ENCODE measurements at places on chromosomes 1 and 21. TPM values are rescaled to one million over a fixed set of nuclear protein-coding genes. Genes with fewer than 3 reads are reported as not detected.

DNA sequence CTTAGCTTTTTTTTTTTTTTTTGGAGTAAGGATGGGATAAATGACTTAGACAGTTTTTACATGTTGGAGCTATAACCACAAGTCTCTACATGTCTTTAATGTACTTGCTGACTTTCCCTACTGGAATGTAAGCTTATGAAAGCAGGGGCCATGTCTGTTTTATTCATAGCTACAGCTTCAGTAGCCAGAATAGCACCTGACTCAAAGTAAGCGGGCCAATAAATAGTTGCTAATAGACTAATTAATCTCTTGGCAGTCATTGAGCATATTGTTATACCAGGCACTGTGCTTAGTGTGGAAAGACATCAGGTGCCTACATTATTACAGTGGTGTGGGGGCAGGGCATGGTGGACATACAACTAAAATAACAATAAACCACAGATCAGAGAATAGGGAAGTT, 84.4 kb upstream of the HOOK1 start:
- H3K27ac ChIP-seq, result peak overlapping the region; percentile 33
- H3K4me1 ChIP-seq, result peaks cover 28% of the 10 kb centered on the region
- H3K36me3 ChIP-seq, result no peaks in the 10 kb centered on the region
- DNase-seq, result no peak
- H3K27me3 ChIP-seq, result no peaks in the 10 kb centered on the region

LAMB3 gene
- 138 TPM for total RNA-seq

SEC16B gene
- 6.8 TPM for total RNA-seq

DNA sequence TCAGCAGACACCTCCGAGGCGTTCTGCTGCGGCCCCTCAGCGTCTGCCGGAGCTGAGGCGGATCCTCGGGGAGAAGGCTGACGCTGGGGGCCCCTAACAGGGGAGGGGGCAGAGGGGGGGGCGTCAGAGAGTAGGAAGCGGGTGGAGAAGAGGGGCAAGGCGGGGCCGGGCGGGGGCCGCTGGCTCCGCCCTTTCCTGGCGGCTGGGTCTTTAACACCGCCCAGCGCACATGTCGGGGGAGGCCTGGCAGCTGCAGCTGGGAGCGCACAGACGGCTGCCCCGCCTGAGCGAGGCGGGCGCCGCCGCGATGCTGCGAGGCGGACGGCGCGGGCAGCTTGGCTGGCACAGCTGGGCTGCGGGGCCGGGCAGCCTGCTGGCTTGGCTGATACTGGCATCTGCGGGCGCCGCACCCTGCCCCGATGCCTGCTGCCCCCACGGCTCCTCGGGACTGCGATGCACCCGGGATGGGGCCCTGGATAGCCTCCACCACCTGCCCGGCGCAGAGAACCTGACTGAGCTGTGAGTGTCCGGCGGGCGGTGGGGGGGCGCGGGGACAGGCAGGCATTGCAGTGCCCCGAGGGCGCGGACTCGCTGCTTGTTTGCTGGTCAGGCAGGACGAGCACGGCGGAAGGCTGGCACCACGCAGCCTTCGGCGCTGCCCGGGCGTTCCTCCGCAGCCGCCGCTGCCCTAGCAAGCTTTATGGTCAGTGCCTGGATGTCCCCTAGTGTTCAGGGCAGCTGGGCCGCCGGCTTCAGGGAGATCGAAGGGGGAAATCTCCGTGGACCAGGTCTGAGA, at the start of gene NTRK1:
NTRK1 (plus strand) TSS at position 238 of the 796 bp plus-strand sequence; CDS start at position 308, 70 bp downstream.
- peaks cover 16% of the 10 kb centered on the region for H3K27me3 ChIP-seq
- no peak within 1 kb of the TSS for H3K4me3 ChIP-seq
- no peak within 1 kb of the TSS for H3K27ac ChIP-seq
- peaks cover 27% of the 10 kb centered on the region for H3K4me1 ChIP-seq
- no peaks in the 10 kb centered on the region for H3K36me3 ChIP-seq

LRRC8B gene
- total RNA-seq, result 13.9 TPM

GRCh38 chr1:156226116-156226538, 13.3 kb downstream of the PMF1 start:
- DNase-seq, result no peak
- H3K27me3 ChIP-seq, result no peaks in the 10 kb centered on the region
- H3K36me3 ChIP-seq, result peaks cover 19% of the 10 kb centered on the region
- H3K27ac ChIP-seq, result no peak overlapping the region

GRCh38 chr1:245686006-245686405, 531.2 kb downstream of the KIF26B start:
- no peaks in the 10 kb centered on the region for H3K4me1 ChIP-seq
- no peaks in the 10 kb centered on the region for H3K27me3 ChIP-seq
- H3K4me3 ChIP-seq, result no peak overlapping the region
- H3K27ac ChIP-seq, result no peak overlapping the region

- no peak overlapping the region for H3K27ac ChIP-seq
- no peaks in the 10 kb centered on the region for H3K36me3 ChIP-seq
- H3K4me1 ChIP-seq, result no peaks in the 10 kb centered on the region
- no peak overlapping the region for H3K4me3 ChIP-seq
- no peak for DNase-seq
- H3K27me3 ChIP-seq, result no peaks in the 10 kb centered on the region
Measured at GRCh38 chr1:204885790-204886189, 15.1 kb downstream of the NFASC start.
